ENCODE measurements at places on chromosomes 11 and 22. TPM values are rescaled to one million over a fixed set of nuclear protein-coding genes. Genes with fewer than 3 reads are reported as not detected.

GRCh38 chr11:70226967-70227366 lies 23.9 kb downstream of the FADD start:
- DNase-seq, result no peak

Gene GGTLC2
- total RNA-seq, result not detected

DNA sequence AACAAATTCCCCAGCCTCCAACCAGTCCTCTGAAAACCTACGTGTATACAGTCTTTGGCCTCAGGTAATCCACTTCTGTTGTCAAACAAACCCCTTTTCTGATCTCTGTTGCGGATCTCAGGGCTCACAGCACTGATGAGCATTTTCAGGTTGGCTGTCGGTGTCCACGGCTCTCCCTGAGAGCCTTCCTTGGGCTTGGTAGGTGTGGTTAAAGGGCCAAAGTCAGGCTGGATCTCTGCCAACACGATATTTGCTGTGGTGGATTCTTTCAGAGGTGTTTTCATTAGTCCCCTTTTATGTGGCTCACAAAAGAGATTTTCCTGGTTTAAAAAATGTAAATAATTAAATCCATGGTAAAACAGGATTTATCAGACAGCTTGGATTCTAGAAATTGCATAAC lies 2.9 kb downstream of the E2F8 start:
- DNase-seq, result no peak

DNA sequence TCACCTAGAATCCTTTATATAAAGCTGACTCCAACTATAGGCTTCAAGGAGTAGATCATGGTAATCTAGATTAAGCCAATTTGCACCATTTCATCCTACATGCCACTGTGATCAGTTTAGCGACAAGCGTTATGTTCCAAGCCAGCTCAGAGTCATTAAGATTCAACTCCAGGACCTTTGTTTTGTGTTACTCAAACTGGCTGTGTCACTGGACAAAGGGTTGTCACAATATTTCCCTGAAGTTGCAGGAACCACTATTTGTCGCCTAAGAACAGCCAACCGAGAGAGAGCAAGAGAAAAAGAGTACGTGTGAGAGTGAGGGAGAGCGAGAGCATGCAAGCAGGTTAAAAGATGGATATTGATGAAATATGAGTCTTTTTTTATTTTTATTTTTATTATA lies 104.8 kb downstream of the USP35 start:
- DNase-seq, result no peak

Gene CLTCL1
- 0.58 TPM for total RNA-seq

DNA sequence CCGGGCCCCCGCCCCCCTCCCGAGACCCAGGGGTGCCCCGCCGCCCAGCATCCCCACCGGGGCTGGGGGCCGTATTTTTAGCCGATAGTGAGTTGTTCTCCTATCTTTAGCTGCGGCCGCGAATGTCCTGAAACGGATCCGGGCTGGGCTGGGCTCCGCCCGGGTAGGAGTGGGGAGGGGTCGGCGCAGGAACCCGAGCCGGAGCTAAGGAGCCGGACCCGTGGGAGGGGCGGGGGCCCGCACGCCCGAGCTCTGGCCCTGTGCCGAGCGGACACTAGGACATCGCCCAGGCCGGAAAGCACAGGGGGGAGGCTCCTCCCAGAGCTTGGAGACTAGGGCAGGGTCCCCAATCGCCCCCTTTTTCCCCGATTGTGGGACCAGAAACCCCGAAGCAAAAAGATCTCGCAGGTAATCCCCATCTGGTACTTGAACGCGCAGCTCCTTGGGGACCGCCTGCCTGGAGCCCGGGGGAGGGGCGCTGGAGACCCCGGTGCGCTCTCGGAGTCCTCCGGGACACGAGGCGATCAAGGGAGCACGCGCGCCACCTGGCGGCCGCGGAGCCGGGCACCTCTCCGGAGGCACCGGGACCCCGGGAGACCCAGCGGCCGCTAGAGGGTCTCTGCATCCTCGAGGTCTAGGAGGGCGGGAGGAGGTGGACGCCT lies 669 bp downstream of the CDC42EP2 start:
- peak; percentile 83 for DNase-seq

Gene NXPE2
- total RNA-seq, result not detected

GRCh38 chr22:40728731-40729189 lies 49.5 kb downstream of the MCHR1 start:
- peak; percentile 83 for DNase-seq

DNA sequence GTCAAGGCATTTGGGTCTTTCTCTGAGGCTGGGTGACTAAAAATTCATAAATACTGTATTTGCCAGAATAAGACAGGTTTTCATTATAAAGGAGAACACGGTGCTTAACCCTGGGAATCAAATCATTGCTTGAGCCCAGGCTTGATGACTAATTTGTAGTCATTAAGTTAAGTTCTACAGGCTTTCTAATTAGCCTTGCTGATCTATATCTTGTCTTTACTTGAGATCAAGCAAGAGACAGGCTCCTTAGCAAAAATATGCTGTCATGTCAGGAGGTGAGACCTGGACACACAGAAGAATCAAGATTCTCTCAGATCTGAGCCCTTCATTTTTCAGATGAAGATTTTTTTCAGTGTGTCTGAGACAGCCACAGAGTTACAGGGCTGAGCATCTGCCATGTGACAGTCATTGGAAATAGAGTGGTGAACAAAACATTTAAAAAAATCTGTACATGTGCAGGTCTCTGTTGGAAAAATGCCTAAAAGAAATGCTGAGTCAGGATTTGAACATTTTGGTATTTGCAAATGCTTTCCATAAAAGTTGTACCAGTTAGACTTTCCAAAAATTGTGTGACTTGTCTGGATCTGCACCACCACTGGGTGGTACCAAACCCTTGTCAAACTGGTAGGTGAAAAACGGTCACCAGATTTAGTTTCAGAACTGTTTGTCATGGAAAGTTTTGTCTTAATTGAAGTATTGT lies 14.6 kb downstream of the ACAT1 start:
- peak; percentile 41 for DNase-seq

DNA sequence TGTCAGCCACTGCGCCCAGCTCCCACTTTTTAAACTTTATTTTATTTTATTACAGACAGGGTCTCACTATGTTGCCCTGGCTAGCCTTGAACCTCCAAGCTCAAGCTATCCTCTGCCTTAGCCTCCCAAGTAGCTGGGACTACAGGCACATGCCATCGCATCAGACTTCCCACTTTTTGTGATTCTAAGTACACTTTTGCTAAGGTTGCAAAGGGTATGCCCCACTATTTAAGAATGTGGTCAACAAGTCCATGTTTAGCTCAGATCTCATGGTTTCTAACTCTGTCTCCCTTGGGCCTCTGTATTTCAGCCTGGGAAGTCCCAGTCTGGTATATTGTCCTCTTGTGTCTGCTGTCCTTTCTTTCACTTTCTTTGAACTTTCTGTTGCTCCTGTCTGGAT lies 35.3 kb downstream of the EXPH5 start:
- DNase-seq, result no peak

DNA sequence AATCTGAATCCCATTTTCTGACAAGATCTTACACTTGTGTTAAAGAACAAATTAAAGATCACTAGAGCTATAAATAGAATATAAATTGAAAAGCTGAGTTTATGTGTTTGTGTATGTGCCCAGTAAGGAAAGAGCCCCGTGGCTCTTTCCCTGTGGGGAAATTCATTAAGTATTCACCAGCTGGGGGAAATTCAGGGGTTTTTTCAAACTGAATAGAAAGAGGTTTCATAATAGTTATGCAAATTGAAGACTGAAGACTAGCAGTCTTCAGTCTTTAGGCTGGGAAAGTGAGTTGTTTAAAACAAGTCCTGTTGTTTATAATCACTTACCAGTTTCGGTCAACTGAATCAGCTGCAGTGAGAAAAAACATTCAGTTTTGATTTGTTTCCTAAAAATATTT lies 11.3 kb upstream of the MS4A7 start:
- no peak for DNase-seq

DNA sequence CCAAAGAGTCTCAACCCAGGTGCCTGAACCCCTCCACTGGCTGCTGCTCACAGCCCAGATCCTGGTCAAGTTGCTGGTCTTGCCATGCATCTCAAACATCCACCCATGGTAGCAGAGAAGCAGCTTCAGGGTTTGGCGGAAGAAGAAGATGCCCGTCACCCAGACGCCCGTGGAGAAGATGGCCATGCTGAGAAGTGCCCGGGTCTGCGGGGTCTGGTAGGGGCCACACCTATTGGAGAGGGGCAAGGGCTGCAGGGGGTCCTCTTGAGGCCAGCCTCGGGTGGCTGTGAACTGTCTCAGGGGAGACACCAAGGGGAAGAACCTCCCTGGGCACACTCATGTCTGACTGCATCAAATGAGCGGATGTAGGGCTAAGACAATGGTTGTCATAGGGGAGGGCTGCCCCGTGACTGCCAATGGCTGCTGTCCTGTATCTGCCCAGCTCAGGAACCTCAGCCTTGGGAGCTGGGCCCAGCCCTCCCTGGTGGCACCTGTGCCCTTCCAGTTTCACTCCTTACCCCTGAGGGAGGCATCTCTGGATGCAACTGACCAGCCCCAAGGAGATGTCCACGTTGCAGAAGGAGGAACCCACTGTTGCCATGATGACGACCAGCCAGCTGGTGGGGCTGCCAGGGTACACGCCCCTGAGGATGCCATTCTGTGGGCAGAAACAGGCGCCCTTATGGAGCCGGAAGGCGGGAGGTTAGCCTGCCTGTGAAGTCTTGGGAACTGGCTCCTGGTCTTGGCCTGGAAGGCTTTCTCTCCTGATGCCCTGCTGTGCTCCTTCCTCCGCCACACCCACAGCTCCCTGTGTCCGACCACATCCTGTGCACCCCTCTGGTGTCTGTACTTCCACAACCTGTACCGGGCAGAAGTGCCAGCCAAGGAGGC lies 1.2 kb downstream of the CPT1B start:
- no peak for DNase-seq

DNA sequence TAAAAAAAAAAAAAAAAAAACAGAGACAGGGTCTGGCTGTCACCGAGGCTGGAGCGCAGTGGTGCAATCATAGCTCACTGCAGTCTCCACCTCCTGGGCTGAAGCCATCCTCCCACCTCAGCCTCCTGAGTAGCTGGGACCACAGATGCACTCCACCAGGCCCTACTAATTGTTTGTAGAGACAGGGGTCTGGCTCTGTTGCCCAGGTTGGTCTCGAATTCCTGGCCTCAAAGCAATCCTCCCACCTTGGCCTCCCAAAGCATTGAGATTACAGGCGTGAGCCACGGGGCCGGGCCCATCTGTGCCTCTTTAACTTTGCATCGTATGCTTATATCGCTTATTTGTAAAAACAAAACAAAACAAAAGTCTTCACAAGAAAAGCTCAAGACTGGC lies 3.1 kb downstream of the CPT1A start:
- peak; percentile 53 for DNase-seq

Gene MGAT3
- 9.1 TPM for total RNA-seq

DNA sequence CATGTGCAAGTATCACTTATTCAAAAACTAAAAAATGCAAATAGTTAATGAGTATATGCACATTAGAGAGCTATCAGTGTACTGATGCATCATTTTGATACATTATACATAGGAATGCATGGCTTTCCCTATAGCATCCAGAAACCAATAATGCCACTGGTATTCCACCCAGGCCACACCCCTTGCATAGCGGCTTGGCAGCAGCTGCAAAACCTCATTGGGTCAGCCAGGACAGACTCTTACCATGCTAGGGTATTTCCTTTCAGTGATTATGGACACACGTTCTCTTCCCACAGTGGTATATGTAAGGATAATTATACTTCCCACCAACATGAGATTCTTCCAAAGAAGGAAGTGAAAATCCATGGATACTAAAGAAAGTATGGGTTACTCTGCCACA lies 145.9 kb upstream of the PITPNB start:
- no peak for DNase-seq

Gene SLCO2B1
- not detected for total RNA-seq

- no peak for DNase-seq
Measured at GRCh38 chr11:12585861-12586260, 88.4 kb upstream of the TEAD1 start.

- DNase-seq, result no peak
Measured at GRCh38 chr11:103656382-103656781, 380.1 kb upstream of the DDI1 start.

DNA sequence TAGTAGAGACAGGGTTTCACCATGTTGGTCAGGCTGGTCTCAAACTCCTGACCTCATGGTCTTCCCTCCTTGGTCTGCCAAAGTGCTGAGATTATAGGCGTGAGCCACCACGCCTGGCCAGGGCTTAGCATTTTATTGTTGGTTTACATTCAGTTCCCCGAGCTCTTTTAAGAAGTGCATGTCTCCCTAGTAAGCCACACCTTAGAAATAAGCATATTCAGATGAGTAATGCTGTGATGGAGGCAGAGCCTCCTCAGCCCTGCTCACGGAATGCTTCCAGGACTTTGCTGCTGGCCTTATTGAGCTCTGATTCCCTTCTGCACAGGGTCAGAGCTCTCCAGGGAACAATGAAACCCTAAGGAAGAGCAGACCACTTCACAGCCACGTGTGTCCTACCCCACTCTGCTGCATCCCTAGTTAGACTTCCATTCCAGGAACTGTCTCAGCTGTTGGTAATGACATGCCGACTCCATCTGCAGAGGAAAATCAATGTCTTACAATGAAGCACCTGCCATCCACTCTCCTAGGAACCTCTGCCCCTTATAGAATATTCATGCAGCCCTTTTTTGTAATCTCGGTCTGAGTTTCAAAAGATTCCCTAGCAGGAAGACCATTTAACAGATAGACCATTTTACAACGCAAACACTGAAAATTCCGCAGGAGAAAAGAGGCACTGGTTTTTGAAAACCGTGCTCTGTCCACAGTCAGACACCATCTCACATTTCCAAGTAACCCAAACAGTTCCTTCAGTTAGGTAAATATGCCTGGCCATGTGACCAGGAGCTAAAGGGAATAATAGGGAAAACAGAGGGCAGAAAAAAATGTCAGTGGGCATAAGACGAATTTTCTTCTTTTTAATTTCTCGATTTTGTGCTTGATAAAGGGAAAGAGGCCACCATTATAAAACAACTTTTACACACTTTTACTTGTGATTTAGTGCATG lies 1.7 kb upstream of the JAM3 start:
- DNase-seq, result no peak

DNA sequence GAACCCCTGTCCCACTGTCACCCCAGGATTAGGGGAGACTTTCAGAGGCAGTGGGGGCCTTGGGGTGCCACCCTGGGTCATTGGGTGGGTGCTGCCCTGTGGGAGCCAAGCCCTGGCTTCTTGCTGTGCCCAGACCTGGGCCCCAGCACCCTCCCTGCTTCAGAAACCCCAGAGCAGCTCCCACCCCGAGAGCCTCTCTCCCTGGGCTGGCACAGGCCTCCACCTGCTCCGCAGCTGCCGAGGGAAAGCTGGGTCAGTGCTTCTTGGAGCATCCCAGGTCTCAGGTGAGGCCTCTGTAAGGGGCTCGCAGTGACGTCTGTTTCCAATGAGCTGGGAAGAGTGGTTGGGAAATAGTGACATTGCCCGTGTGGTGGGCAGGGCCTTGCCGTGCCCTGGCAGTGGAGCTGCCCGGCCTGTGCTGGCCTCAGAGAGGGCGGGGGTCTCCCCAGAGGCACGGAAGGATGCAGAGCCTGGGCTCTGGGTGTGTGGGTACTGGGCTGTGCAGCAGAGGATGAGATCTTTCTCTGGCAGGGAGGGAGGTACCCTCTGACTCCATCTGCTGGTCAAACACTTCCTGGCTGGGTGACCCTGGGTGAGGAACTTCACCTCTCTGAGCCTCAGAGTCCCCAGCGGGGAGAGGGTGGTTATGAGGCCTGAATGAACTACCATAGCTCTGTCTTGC lies 23.0 kb downstream of the C22orf23 start:
- DNase-seq, result peak; percentile 52
